ENCODE measurements at places on chromosomes 7 and 10.

GRCh38 chr7:1906087-1906830 is 236.2 kb downstream of the ELFN1 start:
- DNase-seq: no peak

DNA sequence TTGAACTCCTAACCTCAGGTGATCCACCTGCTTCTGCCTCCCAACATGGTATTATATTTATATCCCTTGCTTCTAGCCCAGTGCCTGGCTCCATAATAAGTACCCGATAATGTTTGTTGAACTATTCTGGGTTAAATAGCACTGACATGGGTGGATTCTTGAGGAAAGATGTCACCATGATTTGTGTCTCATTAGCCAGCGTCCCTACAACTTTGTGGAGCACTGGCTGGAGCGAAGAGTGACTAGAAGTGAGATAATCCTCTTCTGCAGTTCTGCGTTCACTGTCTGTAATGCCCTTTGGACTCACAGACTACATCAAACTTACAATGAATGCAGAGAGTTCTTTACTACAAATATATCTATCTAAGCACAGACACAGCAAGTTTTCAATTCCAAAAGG is 16.9 kb upstream of the AKR1E2 start:
- DNase-seq: no peak

- no peak for DNase-seq
These were observed 124.2 kb downstream of the ARHGAP22 start for GRCh38 chr10:48480397-48481374.

- DNase-seq: no peak
These were observed 59.2 kb downstream of the CHCHD3 start for GRCh38 chr7:133022661-133023060.

- no peak for DNase-seq
These were observed 47.0 kb upstream of the RPA3 start for GRCh38 chr7:7765422-7765821.

GRCh38 chr7:34931739-34932138 is 105.5 kb downstream of the DPY19L1 start:
- DNase-seq: no peak

GRCh38 chr10:17023386-17024298 is 106.0 kb downstream of the CUBN start:
- DNase-seq: peak; percentile 78

DNA sequence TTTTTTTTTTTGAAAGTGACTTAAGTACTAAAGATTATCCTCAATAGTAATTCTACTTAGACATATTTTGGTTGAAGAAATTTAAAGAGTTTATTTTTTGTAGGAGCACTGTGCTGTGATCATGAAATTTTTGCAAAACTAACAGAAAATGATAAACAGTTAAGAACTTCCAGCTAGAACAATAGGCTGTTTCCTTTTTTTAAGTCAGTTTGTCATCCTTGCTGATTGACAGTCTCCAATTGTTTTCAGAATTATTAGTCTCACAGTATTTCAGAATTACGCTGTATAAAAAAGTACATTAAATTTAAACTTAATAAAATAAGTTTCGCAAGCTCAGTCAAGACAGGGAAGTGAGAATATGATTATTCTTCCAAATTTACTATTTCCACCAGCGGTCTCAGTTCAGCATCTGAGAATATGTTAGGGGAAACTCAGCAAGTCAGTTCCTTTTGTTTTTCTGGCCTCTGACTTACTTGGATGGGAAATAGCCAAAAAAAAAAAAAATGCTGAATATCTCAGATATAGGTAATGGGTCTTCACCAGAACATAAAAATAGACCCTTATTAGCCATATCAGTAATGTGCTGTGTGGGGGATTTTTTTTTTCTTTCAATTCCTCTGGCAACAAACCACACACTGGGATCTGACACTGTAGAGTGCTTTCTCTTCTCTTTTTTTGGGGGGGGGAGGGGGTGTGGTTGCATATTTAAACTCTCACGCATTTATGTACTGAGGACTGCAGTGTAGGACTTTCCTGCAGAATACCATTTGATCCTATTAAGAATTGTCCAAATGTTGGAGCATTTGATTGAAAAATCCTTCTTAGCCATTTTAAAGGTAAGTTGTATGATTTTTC is at the start of gene CD36:
Gene CD36 (plus strand): TSS at position 732 of the 855 bp plus-strand sequence. CDS start 8,099 bp downstream, outside the sequence.
- no peak for DNase-seq

- DNase-seq: peak; percentile 85
These were observed 48.7 kb upstream of the FXYD4 start for GRCh38 chr10:43322769-43323168.

GRCh38 chr10:97279121-97279815 is 13.2 kb downstream of the ARHGAP19 start:
- no peak for DNase-seq

- no peak for DNase-seq
These were observed 63.7 kb upstream of the BAIAP2L1 start for GRCh38 chr7:98464558-98464940.

DNA sequence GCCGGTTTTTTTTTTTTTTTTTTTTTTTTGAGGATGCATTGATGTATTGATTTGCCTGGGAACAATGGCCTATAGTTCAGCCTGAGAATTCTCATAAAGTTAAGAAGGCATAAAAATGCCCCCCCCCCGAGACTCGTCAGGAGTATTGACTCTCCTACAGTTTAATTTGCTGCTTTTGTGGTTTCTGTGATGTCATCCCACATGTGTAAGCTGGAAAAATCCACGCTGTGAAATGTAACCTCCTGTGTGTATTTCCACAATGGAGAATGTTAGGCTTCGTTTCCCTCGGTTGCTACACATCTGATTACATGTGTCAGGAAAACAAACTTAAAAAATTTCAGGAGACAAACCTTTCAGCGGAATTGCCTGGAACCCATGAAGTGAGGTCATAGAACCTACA is 117.9 kb downstream of the FANK1 start:
- no peak for DNase-seq

- no peak for DNase-seq
These were observed 45.0 kb downstream of the MRC1 start for GRCh38 chr10:17854044-17854652.

GRCh38 chr10:13414855-13415254 is 66.8 kb upstream of the SEPHS1 start:
- DNase-seq: no peak

- no peak for DNase-seq
These were observed 72.7 kb upstream of the MRLN start for GRCh38 chr10:59825932-59826331.

GRCh38 chr7:55185321-55185802 is 166.5 kb downstream of the EGFR start:
- no peak for DNase-seq

- DNase-seq: no peak
These were observed 36.2 kb downstream of the PDLIM1 start for GRCh38 chr10:95254629-95255028.

GRCh38 chr7:149254181-149254858 is 7.7 kb upstream of the ZNF783 start:
- DNase-seq: no peak

DNA sequence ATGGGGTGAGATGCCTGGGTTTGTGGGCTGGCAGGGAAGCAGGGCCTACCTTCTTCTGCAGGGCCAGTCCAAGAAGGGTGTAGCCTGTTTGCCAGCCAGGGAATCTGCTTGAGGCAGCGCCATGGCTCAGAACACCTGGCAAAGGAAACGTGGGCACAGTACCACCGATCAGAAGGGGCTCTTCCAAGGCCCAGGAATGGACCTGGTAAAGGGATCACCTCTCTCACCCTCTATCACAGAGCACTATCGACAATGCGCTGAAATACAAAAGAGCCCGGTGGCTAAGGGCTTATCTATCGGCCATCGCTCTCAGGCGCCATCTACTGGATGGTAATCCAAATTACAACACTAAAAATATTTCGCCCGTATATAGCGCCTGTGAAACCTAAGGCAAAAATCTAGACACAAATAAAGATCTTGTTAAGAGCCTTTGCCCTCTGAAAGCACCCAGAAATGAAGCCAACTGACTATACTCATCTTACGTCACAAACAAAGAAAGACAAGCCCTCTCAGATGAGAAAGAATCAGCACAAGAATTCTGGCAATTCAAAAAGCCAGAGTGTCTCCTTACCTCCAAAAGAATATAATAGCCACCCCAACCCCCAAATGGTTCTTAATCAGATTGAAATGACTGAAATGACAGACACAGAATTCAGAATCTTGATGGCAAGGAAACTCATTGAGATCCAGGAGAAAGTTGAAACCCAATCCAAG is 217.8 kb upstream of the HPS1 start:
- DNase-seq: peak; percentile 9

GRCh38 chr7:69335331-69335730 is 262.9 kb upstream of the AUTS2 start:
- no peak for DNase-seq

DNA sequence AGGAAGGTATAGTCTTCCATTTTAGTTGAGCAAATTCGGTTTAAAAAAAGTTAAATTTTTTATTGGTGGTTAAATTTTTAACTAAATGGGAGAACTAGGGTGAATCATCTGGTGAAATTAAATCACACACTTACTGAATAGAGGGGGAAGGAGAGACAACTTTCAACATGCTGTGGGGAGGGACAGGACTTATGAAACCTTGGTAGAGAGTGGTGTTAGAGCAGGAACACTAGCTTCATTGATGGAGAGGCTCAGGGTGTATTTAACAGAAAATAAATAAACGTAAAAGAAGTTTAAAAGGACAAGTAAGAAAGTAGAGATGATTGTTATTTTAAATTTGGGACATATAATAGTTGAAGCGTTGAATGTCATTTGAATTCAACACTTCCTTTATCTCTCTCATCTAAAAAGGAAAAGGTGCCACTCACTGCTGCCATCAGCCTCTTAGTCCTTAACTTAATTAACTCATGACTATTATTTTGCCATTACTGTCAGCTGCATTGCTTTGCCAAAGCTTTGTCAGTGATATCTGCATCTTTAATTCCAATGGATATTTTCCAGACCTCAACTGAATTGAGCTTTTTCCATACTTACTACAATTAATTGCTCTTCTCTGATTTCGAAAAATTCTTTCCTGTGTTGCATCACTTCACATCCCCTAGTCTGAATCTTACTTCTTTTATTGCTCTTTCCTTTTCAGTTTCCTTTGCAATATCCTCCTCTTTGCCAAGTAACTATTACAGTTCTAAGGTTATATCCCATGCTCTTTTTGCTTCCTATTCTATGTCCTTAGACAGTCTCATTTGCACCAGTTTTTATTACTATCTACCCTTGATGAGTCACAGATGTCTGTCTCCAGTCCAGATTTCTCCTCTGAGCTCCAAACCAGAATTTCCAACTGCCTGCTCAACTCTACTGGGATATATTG is 71.7 kb downstream of the GNAT3 start:
- DNase-seq: no peak

DNA sequence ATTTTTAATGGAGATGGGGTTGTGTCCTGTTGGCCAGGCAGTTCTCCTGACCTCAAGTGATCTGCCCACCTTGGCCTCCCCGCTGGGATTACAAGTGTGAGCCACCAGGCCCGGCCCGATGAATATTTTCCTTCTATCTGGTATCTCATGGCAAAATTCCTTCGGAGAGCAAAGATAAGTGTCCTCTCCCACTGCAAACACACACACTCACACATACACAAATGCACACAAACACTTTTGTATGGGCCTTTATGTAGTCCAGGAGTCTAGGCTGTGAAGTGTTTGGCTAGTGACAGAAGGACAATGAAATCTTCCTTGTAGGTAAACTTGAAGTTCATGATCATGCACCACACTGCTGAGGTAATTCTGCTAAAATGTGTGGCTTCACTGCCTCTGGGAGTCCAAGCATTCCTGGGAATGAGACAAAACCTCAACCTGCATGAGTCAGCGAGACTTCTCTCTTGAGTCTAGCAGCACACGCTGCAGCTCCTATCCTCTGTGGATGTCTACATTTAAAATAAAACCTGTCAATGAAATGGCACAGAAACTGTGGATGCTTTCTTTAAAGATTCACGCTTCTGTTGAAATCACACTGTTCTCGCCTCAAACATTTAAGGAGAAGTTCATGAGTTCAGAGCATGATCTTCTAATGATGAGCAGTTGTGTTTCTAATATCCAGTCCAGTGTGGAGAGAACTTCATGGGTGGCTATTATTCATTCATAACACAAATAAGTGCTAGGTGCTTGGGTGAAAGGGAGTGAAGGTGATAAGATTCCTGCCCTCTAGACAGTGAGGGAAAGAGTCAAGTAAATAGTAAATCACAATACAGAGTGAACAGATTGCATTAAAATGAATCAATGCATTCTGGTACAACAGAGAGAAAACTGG is 96.5 kb downstream of the NRP1 start:
- DNase-seq: no peak

DNA sequence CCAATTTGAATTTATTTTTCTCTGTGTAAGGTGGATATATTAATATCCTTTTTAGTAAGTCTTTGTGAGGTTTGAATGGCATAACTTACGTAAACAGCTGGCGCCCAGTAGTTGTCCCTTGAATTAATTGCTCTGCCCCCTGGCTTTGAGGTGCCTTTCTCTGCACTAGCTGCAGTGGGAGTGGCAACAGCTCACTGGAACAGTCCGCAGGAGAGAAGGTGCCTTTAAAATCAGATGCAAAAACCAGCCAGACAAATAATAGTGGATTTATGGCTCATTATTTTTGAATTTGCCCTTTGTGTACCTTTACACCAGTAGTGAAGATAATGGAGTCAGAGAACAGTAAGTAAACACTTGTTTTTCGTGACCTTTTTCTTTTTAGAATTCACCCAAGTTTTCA is 11.8 kb downstream of the FERD3L start:
- DNase-seq: no peak
